Activated CD8-positive, alpha-beta memory T cell treated with anti-CD3 and anti-CD28 coated beads for 48 hours (primary cell): ENCODE measurements at places on chromosomes 2 and 18.

DNA sequence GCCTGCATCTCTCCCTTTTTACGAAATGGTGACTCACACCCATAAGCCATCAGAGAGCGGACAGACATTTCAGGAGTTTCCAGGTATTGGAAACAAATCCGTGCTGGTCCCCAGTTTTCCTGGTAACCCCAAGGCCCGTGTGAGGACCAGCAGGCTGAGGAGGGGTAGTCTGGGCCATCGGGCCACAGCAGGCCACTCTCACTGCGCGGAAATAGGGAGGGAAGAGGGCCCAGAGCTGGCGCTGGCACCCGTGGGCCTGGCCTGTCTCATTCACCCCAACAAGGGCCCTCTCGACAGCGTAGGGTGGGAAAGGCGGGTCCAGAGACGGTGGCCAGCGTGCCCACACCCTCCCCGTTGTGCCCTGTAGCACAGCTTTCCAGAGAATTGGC, 13.7 kb upstream of the FAHD2A start:
- no peak for DNase-seq

DNA sequence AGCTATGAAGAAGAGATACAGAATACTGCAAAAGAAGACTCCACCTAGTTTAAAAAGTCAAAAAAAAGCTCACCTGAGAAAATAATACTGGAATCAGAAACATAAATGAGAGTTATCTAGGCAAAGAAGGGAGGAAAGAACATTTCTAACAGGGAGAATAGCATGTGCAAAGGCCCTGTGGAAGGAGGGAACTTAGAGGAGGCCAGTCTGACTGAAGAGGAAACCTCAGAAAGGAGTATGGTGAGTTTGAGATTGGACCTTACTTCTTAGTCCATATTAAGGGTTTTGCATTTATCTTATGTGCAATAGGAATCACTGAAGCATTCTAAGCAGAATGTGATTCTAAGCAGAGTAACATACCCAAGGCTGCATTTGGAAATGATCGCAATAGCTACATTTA, 193.2 kb downstream of the LNPK start:
- DNase-seq: no peak

- DNase-seq: no peak
Observed at GRCh38 chr2:69594341-69594740, 49.2 kb downstream of the AAK1 start.

DNA sequence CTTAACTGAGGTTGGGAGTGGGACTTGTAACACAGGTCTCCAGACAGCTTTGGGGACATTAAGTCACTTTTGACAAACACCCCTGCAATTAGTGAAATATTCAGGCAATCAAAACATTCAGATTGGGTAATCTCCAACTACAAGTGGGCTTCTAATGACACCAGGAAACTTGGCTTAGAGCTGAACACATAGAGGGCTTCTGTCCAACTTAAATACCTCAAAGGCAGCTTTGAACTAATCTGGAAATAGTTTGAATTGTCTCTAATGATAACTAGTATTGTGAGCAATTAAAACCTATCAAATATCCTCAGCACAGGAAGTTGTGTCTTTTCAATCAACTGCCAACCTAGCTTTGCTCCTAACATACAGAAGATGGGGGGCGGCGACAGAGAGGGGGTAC, 5.1 kb upstream of the ASPRV1 start:
- no peak for DNase-seq

DNA sequence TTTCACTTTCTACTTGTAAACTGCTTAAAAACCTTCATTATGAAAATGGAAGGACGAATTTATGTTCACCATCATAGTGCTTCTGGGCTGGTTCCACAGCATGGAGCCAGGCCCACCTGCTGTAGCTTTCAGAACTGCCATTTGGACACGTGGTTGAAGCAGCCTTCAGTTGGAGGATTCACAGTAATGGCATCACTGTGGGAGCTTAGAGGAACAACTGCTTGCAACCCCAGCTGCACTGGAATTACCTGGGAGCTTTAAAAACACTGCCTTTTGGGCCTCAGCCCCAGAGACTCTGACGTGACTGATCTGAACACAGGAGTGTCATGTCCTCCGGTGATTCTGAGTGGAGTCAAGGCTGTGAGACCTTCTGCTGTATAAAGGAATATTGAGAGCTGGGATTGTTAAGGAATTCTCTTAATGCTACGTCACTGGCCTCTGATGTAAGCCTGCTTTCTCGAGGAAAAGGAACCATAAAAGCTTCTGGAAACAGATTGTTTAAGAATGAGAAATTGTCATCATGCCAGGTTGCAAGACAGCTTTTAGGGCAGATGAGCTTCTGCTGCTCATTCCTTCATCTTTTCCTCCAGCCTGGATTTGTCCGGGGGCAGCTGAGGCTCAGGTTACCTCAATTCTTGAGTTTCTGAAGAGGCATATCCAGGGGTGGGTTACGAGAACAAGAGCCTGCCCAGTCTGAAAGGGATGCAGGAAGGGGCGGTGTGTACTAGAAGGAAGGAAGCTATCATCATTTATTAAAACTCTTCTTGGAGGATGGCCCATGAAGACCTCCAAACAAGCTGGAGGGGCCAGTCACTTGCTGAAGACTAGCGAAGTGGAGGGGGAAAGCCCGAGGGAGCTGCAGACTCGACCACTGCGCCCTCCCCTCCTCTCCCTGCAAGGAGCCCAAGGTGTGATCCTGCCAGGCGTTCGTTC, 1.3 kb upstream of the IL1R1 start:
- DNase-seq: no peak

GRCh38 chr2:20027705-20028434, 15.4 kb upstream of the MATN3 start:
- no peak for DNase-seq

- DNase-seq: no peak
Observed at GRCh38 chr2:197599285-197599965, 76.0 kb downstream of the RFTN2 start.
